ENCODE measurements at places on chromosomes 3 and 15.

DNA sequence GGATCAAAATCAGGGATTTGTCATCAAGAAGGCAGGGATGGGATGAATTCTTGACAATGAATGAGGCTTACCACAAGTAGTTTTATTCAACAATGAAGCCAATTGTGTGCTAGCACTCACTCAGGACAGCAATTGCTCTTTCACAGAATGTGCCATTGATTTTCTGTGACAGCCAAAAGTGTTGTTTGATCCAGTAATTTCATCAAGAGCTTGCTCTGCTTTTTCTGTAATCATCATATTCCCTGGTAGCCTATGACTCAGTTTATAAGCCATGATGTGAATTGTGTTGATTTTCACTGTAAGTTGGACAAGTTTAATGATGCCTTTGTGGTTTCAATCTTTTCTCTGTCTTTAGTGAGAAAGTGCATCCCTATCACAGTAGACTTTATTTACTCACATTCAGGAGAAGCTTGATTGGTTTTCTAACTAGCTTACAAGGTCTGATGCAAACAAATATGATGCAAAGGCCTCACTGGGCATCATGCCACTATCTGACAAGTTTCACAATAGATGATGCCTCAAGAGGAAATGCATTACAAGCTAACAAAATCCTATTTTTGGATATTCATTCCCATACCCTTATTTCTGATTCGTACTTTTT, 13.6 kb upstream of the CSRNP1 start:
- DNase-seq: no peak

DNA sequence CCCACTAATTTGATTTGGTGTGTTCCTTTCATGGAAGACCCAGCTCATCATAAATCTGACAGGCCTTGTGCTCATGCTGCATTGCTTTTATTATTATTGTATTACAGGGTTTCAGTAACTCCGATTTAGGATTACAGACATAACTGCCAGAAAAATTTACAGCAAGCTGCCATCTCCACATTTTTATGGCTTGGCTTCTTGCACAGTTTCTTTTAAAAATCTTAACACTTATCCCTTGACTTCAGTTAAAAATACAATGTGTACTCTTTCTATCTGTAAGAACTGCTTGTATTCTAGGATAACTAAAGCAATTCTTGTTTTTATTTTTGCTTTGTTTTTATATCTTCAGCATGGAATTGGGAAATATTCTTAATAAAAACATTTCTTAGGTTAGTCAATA, 612.2 kb downstream of the DIPK2A start:
- no peak for DNase-seq

DNA sequence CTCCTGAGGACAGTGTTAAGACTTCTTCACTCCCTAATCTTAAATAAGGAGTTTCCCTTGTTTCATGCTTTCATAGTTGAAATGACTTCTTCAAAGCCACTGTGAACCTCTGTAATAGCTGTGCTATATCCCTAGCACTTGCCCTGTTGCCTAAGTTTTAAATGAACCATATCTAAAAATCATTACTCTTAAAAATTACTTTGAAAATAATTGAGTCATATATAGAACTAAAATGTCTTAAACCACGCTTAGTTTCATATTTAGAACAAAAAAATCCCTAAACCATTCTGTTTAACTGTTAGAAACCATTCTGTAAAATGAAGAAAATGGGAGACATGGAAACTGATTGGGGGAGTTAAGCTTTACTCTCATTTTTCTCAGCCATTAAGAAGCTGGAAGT, 29.8 kb downstream of the DNAJC19 start:
- no peak for DNase-seq

DNA sequence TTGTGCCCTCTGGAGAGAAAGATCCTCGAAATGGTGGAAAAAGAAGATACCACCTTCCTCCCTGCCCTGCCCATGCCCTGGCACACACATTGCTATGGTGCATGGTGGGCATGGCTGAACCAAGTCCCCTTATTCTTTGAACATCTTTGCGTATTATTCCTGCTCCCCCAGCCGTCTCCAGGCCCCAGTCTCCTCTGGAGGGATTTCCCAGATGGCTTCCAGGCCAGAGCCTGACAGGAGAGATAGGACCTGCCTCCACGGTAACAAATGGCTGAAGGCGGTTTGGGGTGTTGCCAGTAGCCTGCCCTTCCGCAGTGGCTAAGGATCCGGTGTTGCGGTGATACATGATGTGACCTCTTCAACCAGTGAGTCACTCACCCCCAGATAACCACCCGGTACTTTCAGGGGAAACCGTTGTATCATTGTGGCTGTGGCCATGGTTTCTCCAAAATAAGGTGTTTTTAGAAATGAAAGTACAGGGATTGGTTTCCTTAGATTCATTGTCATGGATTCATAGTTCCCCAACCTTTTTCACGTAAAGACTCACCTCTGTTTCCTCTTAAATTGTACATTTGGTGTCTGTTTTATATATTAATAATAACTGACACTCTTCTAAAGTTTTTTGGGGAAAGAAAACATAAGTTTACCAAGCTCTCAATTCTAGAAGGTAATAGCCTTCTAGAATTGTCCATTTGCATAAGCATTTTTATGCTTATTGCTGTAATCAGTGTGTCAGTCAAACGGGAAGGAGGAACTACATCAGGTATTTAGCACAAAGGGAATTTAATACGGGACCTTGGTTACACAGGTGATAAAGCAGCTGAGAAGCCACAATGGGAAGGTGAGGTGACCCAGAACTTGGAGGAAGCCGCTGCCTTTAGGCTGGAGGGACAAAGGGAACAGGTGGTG, 25.9 kb downstream of the SMAD3 start:
- peak; percentile 44 for DNase-seq

DNA sequence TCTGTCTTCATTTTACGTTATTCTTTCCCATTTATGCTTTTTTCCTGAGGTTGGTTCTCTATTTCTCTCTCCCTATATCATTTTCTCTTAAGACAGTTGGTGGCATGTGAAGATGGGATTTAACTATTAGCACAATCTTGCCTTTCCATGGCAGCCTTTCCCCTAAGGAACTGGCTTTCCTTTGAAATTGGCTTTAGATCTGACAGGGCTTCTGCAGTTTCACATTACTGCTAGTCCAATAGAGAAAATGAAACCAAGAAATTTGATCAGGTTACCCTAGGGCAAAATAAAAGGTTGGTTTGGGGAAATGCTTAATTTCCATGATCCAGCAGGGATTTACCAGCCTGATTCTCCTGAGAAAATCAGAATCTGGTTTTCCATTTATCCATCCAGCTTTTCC, 22.7 kb upstream of the CHL1 start:
- DNase-seq: no peak

- DNase-seq: no peak
These were observed 175.0 kb downstream of the OPA1 start for GRCh38 chr3:193768070-193768394.

DNA sequence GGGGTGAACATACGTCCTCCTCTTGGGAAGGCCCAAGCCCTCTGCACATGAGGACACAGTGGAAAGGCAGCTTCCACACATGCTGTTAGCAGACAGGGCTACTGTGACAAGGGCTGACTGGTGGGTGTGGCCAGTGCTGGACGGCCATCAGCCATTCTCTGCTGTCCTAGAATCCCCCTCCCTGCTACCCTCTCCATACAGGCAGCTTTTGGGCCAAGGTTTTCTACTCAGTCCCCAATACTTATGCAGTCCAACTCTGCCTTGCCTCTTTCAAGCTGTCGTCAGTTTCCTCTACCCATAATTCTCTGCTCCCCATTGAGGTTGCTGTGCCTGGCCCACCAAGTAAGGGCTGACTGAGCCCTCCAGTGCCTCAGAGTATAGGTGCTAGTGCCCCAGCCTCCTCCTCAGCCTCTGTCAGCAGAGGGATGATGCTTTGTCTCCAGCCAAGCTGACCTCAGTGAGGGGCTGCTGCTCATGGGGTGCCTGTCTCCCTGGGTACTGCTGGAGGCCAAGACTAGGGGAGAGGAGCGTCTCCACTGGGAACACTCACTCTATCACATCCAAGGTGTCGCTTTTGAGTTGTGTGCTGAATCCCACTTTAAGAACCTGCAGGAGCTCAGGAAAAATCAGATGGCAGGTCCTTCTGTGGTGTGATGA, 2.8 kb downstream of the LOXL1 start:
- no peak for DNase-seq

- peak; percentile 48 for DNase-seq
These were observed 70.3 kb downstream of the CCNL1 start for GRCh38 chr3:157089455-157090221.

DNA sequence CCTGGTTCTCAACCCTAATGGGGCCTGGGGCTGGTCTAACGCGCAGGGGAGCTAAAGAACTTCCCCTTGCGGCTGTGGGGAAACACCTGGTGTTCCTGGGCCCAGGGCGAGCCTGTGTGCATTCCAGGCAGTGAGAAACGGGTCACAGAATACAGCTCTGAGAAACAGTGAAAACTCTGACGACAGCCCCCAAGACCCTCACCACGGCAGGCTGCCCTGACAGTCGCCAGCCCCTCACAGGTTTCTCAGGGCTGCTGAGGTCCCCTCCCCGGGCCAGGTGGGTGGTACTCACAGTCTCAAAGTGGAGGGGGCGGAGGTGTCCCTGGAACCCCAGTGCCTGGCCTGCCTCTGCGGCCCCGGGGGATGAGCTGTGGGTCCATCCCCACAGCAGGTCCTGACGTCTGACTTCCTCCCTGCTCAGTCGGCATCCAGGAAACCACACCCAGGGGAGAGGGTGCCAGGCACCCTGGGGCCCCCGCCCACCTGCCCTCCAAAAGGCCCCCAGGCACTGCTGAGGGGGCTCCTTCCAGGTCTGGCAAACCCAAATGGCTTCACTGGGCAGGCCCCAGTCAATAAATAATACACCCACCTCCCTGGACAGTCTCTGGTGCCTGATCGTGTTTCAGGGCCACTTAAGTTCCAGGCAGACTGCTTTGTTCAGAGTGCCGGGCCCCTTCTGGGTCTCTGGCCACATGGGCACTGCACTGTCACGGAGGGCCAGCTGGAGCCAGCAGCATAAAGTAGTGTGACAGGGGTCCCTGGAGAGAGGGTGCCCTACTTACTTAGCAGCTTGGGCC, 57.7 kb downstream of the IQSEC1 start:
- peak; percentile 45 for DNase-seq

- DNase-seq: no peak
These were observed 108.8 kb downstream of the ARNT2 start for GRCh38 chr15:80512726-80513660.

GRCh38 chr3:79258479-79258878, 509.3 kb downstream of the ROBO1 start:
- no peak for DNase-seq

GRCh38 chr15:29302871-29303270, 33.2 kb upstream of the NSMCE3 start:
- DNase-seq: no peak

DNA sequence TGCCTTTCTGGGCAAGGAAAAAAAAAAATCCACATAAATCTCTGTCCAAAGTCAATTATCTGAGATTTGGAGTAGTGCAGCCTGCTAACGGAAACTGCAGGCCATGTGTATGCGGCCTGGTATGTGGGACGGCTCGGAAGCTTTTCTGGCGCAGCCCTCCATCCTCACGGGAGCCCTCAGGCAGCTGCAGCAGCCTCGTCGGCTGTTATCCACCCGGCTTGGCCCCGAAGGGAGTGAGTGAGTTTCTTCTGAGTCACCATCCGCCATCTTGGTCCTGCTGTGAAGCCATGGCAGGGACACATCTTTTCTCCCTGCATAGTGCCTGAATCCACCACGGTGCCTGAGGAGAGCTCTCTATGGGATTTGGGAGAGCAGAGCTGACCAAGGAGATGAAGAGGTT, 62.8 kb downstream of the POLR2M start:
- no peak for DNase-seq

DNA sequence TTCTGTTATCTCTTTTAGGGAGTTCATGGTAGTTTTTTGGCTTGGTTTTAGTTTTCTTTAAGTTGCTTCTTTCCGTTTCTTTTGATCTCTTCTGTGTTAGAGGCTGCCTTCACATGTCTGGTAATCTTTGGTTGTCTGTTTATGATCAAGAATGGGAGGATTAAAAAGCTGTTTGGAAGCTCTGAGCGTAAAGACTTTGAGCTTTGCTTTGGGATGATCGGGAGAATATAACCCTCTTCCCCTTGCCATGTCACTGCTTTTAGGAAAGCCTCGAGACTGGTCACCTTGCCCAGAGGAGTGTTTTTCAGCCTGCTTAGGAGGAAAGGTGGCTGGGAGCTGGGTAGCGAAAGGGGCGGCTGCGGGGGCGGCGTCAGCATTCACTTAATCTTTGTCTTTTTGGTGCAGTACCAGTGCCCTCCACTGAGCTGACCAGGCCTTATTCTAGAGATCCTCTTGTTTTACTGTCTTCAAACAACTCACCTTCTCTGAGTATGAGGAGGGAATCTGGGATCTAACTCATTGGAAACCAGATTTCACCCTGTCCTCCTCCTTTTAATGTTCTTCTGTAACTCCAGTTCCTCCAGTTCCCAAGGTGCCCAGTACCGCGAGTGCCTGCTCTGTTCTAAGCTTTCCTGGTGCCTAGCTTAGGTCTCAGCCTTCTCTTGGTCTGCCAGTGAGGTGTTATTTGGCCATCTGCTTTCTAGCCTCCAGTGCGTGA, 15.5 kb downstream of the TATDN2 start:
- DNase-seq: peak; percentile 42

DNA sequence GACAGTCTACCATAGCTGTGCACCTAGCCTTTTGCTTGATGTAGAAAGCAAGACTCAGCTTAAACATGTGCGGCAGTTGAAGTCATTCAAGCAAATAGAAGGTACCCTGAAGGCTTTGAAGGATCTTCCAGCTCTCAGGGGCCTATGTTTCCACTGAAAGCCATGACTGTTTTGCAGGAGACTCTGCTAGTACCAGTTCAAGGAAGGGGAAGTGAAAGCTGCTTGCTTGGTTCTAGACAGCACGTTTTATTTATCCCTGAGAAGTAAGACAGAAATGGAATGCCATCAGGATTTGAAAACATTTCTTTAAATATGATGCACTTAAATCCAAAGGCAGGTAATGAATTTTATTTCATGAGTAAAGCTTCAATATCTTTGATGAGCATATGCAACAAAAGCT, 311.4 kb downstream of the PDCD6IP start:
- DNase-seq: no peak

- DNase-seq: no peak
These were observed 3.8 kb upstream of the ADPRH start for GRCh38 chr3:119575507-119575906.

GRCh38 chr3:106805625-106806024, 571.6 kb upstream of the CCDC54 start:
- no peak for DNase-seq

DNA sequence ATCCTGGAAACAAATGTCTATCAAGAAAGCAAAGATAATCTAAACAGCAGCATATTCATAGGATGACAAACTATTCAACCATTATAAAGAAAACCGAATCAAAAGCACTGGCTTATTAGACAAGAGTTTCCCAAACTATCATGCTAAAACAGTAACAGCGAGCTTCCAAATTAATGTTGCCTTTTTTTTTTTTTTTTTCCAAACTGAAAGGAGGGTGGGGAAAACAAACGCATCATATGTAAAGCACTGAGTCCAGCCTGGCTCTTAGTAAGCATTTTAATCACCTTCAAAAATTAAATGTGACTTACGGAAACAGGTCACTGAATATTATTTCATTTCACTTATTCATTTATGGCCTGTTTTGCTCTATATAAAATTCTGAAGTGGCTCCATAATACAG, 2.3 kb downstream of the TJP1 start:
- DNase-seq: no peak

- DNase-seq: no peak
These were observed 330.2 kb downstream of the OCA2 start for GRCh38 chr15:27768732-27769475.

Measured in T-helper 17 cell (primary cell).